ENCODE measurements at places on chromosomes 11 and 22.

GRCh38 chr22:36149441-36149840 lies 11.1 kb downstream of the APOL3 start:
- DNase-seq: no peak

- no peak for DNase-seq
Measured at GRCh38 chr22:22930571-22931556, 43.2 kb downstream of the IGLL5 start.

- no peak for DNase-seq
Measured at GRCh38 chr11:120181376-120181975, 29.4 kb upstream of the OAF start.

DNA sequence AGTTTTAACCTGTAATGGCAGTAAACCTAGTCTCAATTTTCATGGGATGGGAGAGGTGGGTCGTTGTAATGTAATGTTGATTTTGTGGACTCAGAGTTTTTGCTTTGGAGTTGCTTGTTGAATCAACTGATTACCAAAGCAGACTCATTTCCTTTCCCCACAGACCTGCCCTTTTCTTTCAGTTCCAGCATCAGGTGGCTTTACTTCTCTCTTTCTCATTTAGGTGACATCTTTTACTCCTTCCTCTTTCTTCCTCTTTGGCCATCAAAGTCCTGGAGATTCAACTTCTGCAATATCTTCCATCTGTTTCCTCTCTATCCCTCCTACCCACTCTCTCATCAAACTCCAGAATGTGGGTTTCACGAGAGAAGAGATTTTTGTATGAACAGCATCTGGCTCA lies 313.9 kb downstream of the TMEM135 start:
- DNase-seq: no peak

DNA sequence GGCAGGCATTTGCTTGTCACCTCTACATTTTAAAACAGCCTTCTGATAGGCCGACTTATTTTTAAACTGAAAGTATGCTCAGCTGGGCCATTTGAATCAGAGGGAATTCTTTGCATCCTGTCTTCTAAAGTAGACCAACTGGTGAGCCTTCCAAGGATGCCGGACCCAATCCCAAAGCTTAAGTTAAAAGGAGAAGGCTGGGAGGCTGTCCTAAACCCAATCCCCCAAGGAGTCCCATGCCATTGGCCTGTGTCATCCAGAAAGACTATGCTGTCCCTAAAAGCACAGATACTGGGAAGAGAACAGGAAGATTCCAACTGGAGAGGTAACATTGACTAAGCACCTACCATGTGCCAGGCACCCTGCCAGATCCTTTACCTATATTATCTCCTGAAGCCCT lies 18.0 kb downstream of the TENM4 start:
- DNase-seq: no peak

DNA sequence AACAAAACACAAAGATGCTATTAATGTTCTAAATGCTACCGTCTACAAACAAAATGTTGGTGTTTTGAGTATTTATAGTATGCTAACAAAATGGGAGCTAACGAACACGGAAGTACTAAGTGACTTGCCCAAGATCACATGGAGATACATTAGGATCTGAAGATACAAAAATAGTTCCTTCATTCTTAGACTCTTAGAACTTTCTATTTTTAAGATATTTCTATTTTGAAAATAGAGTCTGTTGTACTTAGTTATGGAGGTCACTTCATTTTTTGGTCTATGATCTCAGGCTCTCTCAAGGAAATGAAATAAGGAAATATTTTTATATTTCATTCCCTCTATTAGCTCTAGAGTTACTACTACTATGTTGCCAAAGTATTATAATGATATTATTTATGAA lies 64.2 kb downstream of the APOL5 start:
- DNase-seq: no peak

- DNase-seq: no peak
Measured at GRCh38 chr11:18669219-18669596, 29.4 kb upstream of the TMEM86A start.

DNA sequence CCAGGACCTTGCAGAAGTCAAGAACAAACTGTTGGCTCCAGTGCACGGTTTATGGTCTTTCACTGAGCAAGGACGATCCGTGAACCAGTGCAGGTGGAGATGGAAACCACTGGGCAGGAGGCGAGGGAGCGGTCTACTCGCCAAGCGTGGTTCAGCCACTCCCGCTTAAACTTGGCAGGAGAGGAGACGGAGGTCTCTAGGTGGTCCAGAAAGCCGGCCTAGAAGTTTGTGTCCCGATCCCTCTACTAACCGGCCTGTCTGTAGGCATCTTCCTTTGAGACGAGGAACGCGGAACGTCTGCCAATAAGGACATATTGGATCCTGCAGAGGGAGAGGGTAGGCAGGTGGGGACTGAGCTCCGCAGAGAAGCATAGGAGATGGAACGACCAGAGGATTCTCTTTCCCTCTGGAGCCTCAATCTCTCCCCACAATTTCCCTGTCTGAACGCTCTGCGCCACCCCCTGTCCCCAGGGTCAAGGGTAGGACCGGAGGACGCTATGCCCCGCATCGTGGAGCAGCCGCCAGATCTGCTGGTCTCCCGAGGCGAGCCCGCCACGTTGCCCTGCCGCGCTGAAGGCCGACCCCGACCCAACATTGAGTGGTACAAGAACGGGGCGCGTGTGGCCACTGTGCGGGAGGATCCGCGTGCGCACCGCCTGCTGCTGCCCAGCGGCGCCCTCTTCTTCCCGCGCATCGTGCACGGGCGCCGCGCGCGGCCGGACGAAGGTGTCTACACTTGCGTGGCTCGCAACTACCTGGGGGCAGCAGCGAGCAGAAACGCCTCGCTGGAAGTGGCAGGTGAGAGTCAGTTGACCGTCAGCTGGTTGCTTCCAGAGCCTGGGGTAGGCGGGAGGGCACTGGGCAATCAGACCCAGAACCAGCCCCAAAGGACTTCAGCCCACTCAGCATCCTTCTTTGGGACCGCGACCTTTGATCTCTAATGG lies 3.4 kb downstream of the ROBO3 start:
- DNase-seq: no peak

GRCh38 chr22:42639541-42640241 lies 710 bp downstream of the ATP5MGL start:
- no peak for DNase-seq

DNA sequence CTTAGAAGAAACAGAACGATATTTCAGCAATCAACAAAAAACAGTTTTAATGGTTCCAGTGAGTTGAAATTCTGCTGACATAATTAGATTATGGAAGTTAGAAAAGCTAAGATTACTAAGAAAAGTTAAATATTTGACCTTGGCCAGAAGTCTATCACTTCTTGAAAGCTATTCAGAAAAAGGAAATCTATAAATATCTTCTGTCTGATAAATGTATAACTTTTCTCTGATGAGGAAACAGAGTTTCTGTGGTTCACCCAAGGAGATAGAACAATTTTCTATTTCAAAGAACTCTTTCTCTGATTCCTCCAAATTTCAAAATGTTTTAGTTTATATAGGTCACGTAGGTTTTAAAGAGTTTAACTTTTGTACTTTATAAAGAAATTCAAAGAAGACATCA lies 438.4 kb upstream of the CHORDC1 start:
- no peak for DNase-seq

GRCh38 chr11:85517272-85517671 lies 109.9 kb downstream of the DLG2 start:
- no peak for DNase-seq

- DNase-seq: no peak
Measured at GRCh38 chr11:16448123-16448717, 91.9 kb upstream of the SOX6 start.

DNA sequence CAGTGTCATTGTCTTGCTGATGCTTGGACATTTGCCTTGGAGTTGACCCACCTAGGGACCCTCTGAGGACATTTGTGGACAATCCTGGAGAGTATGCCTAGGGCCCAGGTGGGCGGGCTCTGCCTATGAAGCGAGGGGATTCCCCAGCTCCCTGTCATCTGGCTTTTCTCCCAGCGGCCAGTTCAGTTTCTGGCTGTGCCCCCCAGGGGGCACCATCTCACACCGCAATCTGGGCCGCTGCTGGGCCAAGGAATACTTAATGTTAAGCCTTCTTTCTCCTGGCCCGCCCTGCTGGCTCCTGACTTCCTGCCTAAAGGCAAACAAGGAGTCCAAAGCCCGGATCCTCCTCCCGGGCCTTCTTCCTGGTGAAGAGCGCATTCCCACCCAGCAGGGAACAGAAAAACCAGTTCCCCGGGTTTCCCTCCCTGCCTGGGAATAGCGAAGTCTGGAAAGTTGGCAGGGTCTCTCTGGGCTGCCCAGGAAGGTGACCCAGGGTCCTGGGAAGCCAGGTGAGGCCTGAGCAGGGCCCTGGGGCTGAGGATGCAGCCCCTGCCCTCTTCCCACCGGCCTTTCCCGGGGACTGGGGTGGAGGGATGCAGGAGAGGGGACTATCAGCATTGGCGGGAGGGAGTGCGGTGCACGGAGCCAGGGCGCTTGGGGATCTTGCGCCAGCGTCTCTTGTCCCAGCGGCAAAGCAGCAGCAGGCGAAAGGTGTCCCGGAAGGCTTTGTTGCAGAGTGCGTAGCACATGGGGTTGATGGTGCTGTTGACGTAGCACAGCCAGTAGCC lies 11.9 kb downstream of the CHRM1 start:
- no peak for DNase-seq

- DNase-seq: no peak
Measured at GRCh38 chr22:42680648-42681047, 31.5 kb upstream of the CYB5R3 start.

DNA sequence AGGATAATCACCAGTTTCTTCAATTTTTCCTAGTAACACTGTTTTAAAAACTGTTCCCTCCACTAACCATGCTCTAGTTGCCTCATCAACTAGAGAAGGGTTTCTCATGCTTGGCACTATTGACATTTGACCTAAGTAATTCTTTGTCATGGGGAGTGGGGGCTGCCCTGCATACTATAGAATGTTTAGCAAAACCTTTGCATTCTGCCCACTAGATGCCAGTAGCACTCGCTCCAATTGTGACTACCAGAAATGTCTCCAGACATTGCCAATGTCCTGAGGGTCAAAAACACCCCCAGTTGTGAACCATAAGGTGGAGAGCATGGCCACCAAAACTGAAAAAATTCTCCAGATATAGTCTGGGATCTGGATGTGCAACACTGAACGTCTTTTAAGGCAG lies 27.6 kb upstream of the BMAL1 start:
- no peak for DNase-seq

DNA sequence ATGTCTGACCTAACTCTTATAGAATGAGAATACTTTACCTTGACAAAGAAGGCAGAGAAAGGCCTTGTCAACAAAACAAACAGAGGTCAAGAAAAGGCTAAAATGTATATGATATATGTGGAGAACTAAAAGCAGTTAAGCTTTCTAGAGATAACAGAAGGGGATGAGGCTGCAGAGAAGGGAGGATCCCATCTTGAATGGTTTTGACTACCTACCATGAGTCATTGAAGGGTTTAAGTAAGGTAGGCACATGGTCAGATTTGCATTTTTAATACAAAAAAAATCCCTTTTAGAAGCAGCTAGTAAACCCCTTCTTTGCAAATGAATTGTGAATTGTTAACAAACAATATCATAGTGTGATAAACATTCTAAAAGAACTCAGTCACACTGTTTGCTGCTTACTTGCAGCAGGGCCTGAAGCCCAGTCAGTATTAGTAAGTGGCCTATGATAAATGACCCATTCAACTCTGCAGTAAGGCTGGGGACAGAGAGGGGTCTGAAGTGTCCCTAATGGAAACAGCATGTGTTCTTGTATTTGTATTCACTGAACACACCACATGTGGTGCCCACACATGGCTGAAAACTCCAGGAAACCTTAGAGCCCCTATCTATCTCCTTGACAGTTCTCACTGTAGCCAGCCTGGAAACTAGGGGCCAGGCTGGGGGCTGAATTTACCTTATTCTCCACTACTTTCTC lies 328.8 kb upstream of the PITPNB start:
- no peak for DNase-seq

DNA sequence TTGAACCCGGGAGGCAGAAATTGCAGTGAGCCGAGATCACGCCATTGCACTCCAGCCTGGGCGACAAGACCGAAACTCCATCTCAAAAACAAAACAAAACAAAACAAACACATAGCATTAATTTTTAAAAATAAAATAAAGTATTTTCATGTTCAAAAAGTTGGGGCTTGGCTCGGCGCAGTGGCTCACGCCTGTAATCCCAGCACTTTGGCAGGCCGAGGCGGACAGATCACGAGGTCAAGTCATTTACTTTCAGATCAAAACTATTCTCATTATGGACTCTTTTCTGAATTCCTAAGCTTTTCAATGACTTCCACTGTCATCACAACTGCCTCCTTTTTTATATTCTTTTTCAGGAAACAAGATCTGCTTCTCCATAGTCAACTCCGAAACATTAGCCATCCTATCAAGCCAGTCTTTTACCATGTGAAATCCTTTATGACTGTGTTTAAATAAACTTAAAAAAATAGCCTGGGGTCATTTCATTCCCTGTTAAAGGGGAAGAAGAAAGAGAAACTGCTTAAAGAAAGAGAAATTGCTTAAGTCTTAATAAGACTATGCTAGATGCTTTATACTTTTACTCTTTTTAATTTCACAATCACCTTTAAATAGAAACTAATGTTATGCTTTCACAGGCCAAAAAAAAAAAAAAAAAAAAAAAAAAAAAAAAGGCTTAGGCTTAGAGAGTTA lies 13.1 kb upstream of the CHRNA10 start:
- DNase-seq: no peak

- DNase-seq: no peak
Measured at GRCh38 chr11:130781931-130782330, 134.3 kb downstream of the SNX19 start.

DNA sequence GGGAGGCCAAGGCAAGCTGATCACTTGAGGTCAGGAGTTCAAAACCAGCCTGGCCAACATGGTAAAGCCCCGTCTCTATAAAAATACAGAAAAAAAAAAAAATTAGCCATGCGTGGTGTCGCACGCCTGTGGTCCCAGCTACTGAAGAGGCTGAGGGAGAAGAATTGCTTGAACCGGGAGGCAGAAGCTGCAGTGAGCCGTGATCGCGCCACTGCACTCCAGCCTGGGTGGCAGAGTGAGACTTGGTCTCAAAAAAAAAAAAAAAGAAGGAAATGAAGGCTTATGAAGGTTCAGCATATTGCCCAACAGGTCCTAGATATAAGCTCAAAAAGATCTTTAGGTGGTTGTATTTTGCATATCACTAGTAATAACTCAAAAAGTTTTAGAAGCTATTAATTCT lies 10.2 kb downstream of the ATL3 start:
- no peak for DNase-seq

DNA sequence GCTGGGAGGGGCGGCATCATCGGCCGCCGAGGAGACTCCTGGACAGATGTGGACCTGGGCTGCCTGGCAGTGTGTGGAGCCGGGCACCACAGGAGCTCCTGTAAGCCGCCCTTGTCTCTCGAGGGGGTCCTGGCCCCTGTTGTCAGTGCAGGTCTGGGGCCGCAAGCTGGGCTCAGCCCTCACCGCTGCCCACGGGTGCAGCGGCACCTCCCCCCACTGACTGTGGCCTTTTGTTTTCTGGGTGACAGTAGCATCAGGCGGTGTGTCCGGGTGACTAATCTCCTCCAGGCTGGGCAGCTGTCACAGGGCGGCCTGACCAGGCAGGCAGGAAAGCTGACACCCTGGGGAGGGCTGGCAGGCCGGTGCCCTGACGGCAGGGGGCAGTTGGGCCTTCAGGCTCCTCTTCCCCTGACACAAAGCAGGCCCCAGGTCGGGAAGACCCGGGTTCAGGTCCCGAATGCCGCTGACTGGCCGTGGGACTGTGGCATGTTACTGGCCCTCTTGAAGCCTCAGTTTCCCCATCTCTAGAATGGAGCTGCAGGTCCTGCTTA lies 16.3 kb downstream of the DGKZ start:
- no peak for DNase-seq

Data from stimulated activated naive CD8-positive, alpha-beta T cell treated with anti-CD3 and anti-CD28 coated beads, Interleukin-15, amount 100 ng/mL, for 72 hours (primary cell).